MCF 10A (cell line): ENCODE measurements at places on chromosomes 13 and 19. TPM values are rescaled to one million over a fixed set of nuclear protein-coding genes. Genes with fewer than 3 reads are reported as not detected.

GRCh38 chr13:113532156-113532806, 41.8 kb upstream of the DCUN1D2 start:
- H3K4me3 ChIP-seq: no peak overlapping the region
- DNase-seq: no peak
- no peak overlapping the region for H3K27ac ChIP-seq
- H3K27me3 ChIP-seq: no peaks in the 10 kb centered on the region
- H3K4me1 ChIP-seq: peaks cover 1% of the 10 kb centered on the region
- H3K36me3 ChIP-seq: peaks cover 68% of the 10 kb centered on the region

DNA sequence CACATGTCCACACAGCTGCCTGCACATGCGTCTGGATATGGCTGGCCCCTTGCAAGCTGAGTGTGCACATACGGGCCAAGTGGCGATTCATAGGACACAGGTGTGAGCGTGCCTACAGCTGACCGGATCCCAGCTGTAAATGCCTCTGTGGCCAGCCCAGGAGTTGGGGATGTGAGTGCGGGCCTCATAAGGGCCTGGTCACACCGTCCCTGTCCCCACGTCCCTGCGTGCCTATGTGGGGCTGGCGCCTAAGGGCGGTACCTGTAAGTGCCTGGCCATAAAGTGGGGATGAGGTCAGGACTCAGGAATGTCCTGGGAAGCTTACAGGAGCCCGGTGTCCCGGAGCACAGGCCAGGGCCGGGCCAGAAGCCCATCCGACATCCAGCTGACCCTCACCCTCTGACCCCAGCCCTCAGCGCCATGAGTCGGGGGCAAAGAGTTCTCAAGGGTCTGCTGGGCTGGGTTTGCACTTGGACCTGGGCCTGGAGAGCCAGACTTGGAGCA, 1.3 kb upstream of the ARHGAP45 start:
- H3K4me3 ChIP-seq: peak overlapping the region; percentile 72
- peaks cover 6% of the 10 kb centered on the region for H3K36me3 ChIP-seq
- peaks cover 23% of the 10 kb centered on the region for H3K4me1 ChIP-seq
- no peaks in the 10 kb centered on the region for H3K27me3 ChIP-seq

DNA sequence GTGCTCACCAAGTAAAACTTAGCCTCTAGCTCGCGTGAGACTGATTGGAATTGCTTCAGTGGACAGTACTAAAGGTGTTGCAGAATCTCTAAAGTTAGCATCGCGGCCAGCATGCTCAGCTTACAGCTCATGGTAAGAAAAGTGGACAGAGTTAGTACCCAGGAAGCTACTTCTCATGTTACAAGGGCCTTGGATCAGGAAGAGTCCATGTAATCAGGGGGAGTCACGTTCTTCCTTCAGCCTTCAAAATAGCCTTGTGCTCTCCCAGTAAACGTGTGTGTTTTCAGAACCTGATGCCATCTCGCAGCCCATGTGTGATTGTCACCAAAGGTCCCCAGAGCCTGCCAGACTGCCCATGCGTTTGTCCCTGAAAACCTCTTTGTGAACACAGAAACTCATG, 195.8 kb upstream of the RNF113B start:
- peaks cover 24% of the 10 kb centered on the region for H3K36me3 ChIP-seq
- no peak overlapping the region for H3K4me3 ChIP-seq
- H3K27ac ChIP-seq: no peak overlapping the region
- DNase-seq: no peak
- no peaks in the 10 kb centered on the region for H3K27me3 ChIP-seq

- H3K27me3 ChIP-seq: no peaks in the 10 kb centered on the region
- no peak for DNase-seq
- H3K27ac ChIP-seq: no peak overlapping the region
- peaks cover 6% of the 10 kb centered on the region for H3K36me3 ChIP-seq
- no peak overlapping the region for H3K4me3 ChIP-seq
Observed at GRCh38 chr19:29268103-29268502, 55.2 kb upstream of the UQCRFS1 start.

DNA sequence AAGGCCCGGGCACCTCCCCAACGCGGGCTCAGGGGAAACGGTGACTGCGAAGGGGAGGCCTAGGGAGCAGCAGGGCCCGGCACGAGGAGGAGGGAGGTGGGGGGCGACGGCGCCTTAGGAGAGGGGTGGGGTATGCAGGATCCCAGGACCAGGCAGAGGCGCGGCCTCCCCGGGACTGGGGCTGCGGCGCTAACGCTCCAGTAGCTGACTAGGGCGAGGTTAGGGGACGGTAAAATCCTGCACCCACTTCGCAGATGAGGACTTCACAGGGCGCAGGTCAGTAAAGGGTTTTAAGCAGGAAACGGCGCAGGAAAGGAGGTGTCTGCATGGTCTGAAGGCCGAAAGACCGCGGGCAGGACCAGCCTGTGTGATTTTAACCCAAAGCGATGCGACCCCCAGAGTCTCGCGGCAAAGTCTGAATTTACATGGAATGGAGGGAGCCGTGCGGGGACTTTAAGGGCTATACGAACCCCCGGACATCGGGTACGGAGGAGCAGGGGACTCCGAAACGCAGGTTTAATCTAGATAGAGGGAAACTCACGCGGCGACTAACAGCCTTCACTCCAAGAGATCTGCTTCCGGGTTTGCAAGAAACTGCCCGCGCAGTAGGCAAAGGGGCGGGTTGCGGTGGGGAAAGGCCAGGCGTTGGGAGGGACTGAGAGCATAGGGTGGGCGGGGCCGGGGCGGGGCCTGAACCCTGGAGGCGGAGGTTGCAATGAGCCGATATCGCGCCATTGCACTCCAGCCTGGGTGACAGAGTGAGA, at the start of gene ZNF665:
TSS of gene ZNF665 (minus strand) at position 588 of the 764 bp plus-strand sequence. CDS start 10,460 bp downstream, outside the sequence.
- H3K27ac ChIP-seq: no peak within 1 kb of the TSS
- no peak within 1 kb of the TSS for H3K4me3 ChIP-seq
- H3K36me3 ChIP-seq: no peaks in the 10 kb centered on the region
- no peak for DNase-seq

- H3K27me3 ChIP-seq: no peaks in the 10 kb centered on the region
- H3K4me3 ChIP-seq: no peak overlapping the region
- H3K36me3 ChIP-seq: peaks cover 3% of the 10 kb centered on the region
- no peak for DNase-seq
Observed at GRCh38 chr13:112774829-112775565, 85.2 kb downstream of the ATP11A start.

The SHD gene
- not detected in 2 replicates for total RNA-seq

The ZNF761 gene
- 9.1 and 12.0 TPM in 2 replicates for total RNA-seq

The EPN1 gene
- 102 and 123 TPM in 2 replicates for total RNA-seq

The COL4A2 gene
- 54.6 and 66.0 TPM in 2 replicates for total RNA-seq

The ZNF208 gene
- not detected in 2 replicates for total RNA-seq

The GEMIN7 gene
- total RNA-seq: 21.0 and 21.8 TPM in 2 replicates

The ZIM2 gene
- total RNA-seq: not detected in 2 replicates
